Posterior vena cava (tissue), 2 donors: ENCODE measurements at places on chromosomes 1 and 21.

DNA sequence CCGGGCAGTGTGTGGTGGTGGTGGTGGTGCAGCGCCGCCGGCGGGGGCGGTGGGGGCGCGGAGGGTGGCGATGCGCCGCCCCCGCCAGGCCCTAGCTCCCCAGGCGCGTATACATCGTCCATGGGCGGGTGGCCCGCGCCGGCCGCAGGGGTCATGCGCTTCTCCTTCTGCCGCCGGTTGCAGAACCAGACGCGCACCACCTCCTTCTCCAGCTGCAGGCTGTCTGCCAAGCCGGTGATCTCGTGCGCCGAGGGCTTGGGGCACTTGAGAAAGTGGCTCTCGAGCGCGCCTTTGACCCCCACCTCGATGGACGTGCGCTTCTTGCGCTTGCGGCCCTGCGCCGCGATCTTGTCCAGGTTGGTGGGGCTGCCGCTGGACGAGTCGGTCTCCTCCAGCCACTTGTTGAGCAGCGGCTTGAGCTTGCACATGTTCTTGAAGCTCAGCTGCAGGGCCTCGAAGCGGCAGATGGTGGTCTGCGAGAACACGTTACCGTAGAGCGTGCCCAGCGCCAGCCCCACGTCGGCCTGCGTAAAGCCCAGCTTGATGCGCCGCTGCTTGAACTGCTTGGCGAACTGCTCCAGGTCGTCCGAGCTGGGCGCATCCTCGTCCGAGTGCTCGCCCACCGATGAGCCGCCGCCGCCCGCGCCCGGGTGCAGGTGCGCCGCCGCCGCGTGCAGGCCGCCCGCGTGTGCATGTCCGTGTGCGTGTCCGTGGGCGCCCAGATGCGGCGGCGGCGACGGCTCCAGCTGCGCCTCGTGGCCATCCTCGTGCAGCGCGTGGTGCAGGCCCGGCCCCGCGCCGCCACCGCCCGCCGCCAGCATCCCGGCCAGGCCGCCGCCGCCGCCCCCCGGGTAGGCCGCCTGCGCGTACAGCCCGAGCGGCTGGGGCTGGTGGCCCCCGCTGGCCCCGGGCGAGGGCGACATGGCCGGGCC lies 926 bp downstream of the POU3F1 start:
- DNase-seq: no peak

DNA sequence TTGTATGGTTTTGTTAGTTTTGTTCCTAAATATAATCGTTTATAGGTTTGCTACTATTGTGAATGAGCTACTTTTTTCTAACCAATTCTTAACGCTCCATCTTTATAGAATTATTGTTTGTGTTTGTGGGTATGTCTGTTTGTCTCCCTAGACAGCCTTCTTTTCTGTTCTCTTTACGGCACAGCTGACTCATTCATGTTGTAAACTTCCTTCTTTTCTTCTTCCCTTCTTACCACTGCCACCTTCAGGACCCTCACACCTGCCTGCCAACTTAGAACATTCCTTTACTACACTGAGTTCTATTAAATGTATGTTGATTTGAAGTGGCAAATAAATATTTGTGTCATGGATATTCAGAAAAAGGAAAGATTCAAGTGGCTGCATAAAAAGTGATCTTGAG lies 29.1 kb downstream of the AK5 start:
- no peak for DNase-seq

- no peak for DNase-seq
Observed at GRCh38 chr1:87598429-87598828, 269.7 kb downstream of the LMO4 start.

GRCh38 chr21:29586696-29587095 lies 288.0 kb downstream of the BACH1 start:
- DNase-seq: no peak

DNA sequence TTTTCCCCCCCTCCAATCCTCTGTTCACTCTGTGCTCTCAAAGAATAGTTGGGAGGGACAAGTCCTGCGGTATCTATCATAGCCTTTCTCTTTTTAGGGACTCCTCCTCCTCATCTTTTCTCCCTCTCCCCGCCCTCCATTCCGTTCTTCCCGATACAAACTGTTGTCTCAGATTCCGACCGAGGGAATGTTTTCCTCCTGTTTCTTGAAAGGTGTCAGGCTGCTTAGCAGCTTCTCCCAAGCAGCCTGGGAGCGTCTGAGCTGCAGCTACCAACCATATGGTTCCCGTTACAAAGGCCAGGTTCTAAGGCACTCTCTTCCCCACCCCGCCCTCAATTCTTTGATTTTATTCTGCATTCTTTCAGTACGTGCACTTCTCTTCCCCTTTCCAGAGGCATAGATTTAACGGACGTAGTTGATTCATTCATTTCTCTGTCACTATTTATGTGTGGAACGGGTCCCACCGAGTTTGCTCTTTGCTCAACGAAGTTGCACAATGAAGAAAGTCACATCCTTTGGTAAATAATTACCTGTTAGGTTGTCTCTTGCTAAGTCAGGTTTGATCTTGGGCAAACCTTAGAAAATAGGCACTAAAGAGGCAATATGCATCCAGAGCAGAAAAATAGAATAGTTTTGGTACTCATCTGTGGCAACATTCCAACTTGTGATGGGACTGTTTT lies 2.8 kb downstream of the ADGRL2 start:
- no peak for DNase-seq

DNA sequence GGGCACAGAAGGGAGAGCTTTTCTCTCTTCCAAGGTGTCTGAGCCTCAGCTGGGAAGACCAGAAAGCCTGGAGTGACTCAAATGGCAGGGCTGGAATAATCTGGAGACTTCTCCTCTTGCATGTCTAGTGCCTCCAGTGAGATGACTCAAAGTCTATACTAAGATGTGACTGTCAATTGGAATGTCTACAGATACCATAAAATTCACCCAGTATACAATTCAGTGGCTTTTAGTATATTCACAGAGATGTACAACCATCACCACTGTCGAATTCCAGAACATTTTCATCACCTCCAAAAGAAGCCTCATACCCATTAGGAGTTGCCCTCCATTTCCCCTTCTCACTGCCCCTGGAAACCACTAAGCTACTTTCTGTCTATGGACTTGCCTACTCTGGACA lies 47.9 kb upstream of the CNN3 start:
- no peak for DNase-seq

DNA sequence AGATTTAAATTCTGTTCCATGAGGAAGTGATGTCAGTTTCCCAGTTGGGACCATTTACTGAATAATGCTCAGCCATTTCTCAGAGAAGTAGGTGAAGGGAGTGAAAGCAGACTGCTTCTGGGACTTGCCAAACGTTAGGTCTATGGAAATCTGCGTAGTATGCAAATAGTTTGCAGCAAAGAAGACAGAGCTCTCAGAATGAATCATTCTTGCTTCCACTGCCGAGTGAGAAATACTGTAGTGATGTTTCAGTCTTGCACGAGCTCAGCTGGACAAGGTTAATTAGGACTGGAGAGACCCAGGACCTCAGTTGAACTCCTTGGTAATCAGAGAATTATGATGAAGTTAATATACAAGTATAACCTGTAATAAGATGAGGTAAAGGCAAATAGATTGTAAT lies 317.7 kb upstream of the DAB1 start:
- DNase-seq: no peak

DNA sequence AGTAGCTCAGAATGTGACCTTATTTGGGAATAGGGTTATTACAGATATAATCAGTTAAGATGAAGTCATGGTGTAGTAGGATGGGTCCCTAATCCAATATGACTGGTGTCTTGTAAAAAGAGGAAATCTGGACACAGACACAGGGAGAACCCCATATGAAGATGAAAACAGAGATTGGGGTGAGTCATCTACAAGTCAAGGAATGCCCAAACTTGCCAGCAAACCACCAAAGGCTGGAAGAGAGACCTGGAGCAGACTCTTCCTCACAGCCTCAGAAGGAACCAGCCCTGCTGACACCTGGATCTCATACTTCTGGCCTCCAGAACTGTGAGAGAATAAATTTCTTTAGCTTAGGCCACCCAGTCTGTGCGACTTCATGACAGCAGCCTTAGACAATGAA lies 29.9 kb downstream of the KRTAP19-8 start:
- no peak for DNase-seq

DNA sequence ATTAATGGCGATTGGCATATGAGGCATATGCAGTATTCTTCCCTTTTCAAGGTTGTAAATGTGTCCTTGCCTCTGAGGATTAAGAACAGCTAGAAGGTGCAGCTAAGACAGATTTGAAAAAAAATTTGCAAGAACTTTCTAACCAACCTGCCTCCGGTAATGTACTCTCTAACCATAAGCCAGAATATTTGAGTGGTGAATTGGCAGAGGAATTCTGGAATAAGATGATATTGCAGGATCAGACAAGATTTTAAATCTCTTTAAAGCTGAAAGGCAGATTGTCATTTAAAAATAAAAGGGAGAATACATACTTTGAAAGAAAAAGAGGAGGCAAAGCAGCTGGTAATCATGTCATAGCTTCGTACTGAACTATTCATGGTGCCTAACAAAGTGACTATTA lies 29.2 kb downstream of the MROH9 start:
- no peak for DNase-seq

DNA sequence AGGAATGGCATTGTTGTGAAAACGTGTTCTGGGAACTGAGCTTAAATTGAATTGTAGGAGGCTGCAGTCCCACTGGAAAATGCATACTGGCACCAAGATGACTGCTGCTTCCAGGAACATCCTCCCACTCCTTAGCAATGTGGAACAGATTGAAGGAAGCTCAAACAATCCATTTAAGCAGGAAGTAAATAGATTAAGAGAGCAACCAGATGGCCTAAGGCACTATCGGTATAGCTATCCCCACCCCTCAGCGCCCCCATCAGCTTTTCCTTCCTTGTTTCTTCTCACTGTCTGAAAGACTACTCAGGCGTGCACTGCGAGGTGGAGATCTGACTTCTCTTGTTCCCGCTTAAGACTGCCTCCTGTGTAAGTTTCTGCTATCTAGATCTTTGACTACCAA lies 4.0 kb upstream of the IFI16 start:
- DNase-seq: no peak

DNA sequence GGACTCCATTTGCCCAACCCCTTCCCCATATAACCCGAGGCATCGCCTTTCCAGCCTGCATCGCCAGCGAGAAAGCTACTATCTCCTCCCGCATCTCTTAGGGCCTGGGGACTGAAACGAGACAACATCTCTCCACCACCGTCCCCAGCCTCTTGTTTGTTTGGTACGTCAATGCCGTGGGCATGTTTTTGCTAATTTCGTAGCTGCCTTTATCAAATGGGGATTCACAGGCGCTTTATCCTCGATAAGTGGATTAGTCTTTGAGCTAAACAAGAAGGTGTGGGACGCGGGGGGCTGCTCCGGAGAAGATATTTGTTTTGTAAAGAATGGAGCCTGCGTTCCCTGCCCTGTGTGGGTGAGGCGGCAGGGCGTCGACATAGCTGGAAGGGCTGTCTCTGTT lies 91.6 kb downstream of the PAX7 start:
- DNase-seq: no peak

- no peak for DNase-seq
Observed at GRCh38 chr1:51193564-51193963, 42.5 kb upstream of the RNF11 start.

DNA sequence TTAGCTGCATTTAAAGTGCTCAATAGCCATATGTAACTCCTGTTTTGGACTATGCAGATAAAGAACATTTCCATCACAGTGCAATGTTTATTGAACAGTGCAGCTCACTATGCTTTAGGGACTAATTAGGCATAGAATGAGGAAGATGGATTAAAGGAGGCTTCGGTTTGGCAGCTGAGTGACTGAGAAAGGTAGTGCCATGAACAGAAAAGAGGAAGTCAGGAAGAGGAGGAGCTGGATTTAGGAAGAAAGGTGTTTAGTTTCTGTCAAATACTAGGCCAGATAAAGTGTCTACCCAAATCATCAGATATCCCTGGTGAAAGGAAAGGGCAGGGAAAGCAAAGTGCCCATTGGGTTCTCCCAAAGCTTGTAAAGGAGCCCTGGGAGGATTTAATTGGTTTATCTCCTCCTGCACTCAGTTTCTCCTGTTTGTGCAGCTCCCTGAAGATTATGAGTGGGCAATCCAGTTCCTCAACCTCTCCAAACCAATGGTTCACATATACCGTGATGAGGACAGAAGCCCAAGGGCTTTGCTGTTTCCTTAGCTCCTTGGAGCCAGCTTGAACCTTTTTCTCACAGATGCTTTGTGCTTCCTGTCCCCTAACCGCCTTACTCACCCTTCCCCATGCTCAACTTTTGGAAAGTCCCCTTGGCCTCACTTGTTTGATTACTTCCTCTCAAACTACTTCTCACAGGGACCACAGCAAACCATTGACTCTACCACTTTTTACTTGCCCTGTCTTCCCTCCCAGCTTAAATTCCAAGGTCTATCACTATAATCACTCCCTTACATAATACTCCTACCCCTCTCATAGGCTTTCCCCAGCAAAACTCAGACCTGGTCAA lies 3.5 kb upstream of the RAP1A start:
- no peak for DNase-seq

GRCh38 chr1:232403017-232403714 lies 226.8 kb downstream of the SIPA1L2 start:
- DNase-seq: no peak

DNA sequence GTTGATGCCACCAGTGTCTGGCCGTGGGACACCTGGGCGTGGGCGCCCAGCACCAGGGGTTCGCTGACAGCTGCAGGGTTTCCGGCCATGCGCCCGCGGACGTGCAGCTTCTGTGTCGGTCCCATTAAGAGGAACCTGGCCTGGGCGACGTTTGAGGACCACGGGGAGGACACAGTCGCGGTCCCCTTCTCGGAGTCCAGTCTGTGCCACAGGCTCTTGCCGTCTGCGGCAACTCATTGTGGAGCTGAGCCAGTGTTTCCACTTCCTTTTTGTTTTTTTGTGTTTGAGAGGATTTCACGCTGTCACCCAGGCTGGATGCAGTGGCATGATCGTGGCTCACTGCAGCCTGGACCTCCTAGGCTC lies 1.6 kb upstream of the C1orf159 start:
- DNase-seq: peak; percentile 78

DNA sequence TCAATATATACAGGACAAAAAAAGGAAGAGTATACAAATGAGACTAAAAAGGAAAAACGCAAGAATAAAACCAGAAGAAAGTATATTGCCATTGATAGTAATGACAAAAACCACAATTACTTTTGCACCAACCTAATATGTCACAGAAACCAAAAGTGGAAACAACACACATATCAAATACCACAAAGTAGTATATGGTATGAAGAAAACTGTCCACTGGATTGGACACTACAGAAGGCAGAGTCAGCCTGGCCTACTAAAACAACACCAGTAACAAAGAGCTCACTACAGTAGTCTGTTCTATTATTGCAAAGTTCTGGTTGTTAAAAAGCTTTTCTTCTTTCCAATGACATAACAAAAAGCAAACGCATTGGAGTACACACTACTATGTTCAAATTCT lies 17.7 kb downstream of the TESK2 start:
- no peak for DNase-seq

DNA sequence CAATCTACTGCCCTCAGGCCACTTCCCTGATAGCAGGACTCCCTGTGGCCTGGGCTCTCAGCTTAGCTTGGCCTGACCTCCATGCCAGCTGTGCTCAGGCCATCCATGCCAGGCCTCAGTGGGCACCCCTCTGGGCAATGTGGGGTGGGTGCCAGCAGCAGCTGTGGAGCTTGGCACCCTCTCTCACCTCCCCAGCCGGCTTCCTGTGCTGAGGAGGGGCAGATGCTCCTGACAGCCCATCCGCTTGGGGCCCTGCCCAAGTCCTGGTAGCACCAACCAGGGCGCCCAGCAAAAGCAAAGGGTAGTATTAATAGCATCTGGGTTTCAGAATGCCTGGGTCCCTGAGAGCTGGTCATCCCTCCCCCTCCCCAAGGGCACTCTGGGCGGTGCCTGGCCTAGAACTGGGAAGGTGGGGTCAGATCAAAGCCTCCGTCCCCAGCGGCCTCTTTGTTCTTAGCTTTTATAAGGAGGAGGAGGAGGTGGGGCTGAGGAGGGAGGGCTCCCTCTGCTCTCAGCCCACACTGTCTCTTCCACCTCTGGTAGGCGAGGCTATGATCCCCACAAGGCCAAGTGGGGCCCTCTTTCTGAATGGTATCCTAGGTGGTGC lies 6.1 kb downstream of the EFNA4 start:
- DNase-seq: no peak
